Left renal pelvis (tissue), 4 donors: ENCODE measurements at places on chromosomes 6 and 20. TPM values are rescaled to one million over a fixed set of nuclear protein-coding genes. Genes with fewer than 3 reads are reported as not detected.

DNA sequence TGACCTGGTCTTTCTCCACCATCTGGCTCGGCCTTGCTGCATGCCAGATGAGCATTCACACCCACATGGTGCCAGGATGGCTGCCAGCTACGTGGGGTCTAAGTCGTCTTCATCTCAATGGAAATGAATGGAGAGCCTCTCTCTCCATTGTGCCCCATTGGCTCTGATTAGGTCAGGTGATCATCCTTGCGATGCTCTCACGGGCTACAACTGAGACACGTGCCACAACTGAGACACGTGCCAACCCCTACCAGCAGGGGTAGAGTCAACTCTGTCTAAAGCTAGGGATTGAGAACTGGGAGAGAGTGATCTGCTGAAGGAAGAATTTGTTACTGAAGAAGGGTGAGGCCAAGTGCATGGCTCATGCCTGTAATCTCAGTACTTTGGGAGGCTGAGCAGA, 67.3 kb upstream of the RALY start:
- no peak for DNase-seq

GRCh38 chr6:49923826-49924225, 40.1 kb downstream of the DEFB114 start:
- no peak for DNase-seq

Gene KCNK16
- polyA plus RNA-seq = not detected

DNA sequence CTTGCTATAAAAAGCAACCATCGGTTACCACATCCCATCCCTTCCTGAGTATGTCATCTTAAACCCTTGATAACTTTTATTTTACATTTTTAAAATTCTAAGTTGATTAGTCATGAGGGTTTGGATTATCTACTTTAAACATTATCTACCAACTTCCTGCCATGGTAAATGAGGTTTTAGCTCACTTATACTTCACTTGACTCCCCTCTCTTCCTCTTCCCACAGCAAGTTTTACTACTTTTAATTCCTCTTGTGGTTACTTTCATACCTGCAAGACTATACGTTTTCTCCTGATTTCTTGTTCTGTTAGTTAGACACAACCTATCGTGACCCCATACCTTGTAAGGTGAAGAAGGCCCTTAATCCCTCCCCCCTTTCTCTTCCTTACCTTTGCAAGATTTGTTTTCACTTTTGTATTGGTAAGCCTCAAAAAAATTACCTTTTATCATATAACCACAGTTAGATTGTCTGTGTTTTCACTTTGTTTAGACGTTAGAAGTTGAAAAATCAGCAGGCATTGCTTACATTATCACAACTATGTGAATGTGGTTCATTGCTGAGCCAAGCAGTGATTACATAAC, 60.1 kb upstream of the OGFRL1 start:
- DNase-seq = no peak

DNA sequence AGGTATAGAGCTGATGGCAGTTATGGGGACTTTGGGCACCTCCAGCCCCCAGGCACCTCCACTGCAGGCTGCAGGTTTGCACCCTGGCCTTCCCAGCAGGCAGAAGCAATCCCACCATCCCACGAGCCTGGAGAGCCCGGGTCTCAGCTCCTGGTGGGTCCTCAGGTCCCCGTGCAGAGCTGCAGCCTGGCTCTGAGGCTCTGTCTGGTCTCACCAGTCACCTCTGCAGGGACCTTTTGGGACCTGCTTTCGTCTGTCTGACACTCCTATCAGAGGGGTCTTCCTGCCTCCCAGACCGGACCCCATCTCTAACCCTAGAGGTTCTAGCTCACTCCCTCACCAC, 41.9 kb downstream of the FGD2 start:
- DNase-seq = no peak

GRCh38 chr6:21265034-21265729, 328.4 kb upstream of the SOX4 start:
- DNase-seq = no peak

DNA sequence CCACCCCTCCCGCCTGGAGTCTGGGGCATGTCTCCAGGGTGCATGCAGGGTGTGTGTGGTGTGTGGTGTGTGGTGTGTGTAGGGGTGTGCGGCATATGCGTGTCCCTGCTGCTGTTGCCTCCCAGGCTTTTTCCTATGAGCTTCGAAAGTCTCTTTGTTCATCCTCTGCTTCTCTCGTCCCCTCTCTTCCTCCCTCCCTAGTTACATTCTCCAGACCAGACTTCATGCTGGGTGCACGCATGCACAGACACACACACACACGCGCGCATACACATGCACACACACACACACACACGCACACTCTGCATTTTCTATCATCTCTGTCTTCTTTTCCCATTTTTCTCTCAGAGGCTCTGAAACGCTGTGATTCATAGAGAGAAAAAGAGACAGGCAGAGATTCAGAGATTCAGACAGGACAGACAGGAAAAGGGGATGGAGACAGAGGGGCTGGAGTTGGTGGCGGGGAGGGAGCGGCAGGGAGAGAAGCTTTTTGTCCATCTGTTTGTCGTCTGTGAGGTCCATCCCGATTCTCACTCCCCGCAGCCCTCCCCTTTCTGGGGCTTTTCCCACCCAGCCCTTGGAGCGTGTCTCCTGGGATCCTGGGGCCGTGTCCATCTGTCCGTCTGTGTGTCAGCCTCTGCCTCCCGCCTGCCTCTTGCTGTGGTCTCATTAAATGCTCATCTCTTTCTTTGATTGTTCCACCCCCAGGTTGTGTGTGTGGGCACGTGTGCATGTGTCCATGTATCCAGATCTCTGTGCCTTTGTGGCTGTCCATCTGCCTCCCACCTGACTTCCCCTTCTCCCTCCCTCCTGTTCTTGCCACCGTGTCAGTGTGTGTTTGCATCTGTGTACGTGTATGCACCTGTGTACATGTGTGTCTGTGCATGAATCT, 62.6 kb downstream of the SRC start:
- DNase-seq = no peak

Gene ESR1
- polyA plus RNA-seq = 1.0 TPM

GRCh38 chr6:16837217-16837972, 76.1 kb upstream of the ATXN1 start:
- no peak for DNase-seq

DNA sequence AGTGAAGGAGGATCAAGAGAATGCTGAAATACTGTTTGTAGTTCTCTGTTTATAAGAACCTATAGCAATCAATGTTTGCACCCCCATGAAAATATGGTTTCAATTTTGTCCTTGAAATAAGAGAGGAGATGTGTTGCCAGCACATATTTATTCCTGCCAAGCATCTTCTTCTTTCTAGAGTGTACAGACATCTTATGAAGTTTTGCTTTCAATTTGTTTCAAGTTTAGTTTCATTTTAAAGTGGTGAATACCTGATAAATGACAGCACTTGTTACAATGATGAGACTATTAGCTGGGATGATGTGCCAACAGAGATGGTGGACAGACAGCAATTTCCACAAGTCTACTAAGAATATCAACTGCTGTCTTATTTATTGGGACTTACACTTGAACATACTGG, 39.2 kb upstream of the CENPW start:
- DNase-seq = no peak

Gene OR2B6
- polyA plus RNA-seq = 0.32 TPM

DNA sequence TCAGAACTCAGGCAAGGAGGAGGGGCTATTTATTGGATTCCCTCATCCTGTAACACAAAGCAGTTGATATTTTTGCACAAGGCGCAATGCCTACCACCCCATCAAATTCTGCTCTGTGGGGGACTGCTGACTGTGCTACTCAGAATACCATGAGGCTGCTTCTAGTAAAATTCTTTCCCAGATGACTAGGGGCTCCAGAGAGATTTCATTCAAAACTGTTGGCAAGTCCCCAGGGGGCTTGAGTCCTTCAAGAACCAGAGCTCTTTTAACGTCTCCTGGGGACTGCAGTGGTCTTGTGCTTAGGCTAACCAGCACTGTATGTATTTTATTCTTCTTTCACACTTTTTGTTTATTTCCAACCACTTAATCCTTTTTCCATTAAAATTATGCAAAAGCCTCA, 365.9 kb upstream of the AGPAT4 start:
- no peak for DNase-seq

Gene TBXT
- not detected for polyA plus RNA-seq

DNA sequence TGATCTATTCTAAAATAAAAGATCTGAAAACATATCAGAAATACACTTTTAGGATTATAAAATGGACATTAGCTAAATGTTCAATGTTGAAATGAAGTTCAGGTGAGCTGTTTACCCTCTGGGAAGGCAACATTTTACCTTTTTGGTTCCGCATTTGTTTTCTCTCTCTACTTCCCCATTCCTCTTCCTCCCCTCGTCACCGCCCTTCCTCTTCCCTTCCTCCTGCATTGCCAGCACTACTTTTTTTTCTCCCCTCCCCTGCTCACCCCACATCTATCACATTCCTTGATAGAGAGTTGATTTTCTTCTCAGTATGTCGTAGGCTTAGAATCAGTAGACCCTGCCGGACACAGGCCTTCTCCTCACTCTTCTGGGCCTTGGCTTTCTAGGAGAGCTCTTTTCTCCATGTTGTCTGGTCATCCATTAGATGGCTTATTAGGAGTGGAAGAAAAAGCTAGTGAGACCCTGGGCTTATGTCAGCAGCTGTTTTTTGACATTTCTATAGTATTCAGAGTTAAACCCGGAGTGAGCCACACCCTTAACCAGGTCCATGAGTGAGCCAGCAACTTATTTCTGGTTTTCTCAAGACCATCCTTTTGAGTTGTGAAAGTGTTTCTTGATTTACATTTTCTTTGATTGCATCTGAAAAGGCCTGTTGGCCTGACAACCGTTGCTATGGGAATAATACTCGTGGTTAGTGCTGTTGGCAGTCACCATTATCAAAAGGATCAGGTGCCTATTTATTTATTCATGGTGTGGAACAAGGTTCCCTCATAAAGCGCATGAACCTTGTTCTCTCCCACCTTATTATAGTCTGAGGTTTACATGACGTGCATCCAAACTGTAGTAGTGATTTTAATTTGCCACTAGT, 90.9 kb downstream of the DTD1 start:
- DNase-seq = no peak

DNA sequence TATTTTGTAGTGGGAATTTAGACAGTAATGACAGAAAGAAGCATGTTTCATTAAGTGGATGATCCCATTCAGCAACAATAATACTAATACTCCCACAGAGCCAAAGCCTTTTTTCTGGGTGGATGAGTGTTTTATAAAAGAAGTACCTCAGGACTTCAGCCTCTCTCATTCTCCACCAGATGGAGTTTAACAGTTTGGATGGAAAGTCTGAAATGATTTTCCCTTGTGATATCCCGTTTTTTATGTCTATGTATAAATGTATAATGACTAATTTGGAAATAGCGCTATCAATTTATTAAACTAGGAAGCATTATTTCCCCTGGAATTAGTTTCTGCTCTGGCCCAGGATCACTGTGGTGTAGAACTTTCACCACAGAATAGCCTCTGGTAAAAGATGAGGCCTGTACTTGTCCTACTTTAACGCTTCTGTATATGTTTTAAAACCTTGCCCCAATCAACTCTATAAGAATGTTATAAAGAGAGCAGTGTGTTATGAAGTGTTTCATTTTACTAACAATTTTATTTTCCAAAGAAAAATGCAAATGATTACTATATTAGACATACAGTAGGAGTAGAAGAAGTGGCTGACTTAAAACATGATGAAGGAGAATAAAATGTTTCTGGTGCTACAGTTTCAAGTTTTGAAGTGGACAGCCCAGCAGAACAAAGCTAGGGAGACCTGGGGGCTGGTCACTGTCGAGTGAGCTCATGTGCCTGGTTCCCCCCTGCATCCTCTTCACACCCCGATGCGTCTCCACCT, 135.6 kb downstream of the HIVEP1 start:
- DNase-seq = no peak

DNA sequence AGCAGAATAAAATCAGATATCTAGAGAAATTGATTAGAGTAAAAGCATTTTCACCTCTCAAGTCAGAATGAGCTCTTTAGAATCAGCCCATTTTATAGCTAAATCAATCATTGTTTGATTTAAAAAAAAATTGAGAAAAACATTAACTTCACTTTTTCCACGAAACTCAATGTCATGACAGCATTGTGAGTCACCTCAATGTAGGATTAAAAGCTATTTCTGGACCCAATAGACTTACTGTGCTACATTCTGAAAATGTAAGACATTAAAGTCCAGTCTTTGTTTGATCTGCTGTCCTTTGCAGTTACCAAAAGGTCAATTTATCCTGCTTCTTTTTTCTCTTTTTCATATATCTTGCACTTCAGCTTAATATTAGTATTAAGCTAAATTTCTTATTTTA, 519.4 kb upstream of the ZNF337 start:
- no peak for DNase-seq

GRCh38 chr6:149855741-149856140, 8.4 kb downstream of the LRP11 start:
- no peak for DNase-seq

DNA sequence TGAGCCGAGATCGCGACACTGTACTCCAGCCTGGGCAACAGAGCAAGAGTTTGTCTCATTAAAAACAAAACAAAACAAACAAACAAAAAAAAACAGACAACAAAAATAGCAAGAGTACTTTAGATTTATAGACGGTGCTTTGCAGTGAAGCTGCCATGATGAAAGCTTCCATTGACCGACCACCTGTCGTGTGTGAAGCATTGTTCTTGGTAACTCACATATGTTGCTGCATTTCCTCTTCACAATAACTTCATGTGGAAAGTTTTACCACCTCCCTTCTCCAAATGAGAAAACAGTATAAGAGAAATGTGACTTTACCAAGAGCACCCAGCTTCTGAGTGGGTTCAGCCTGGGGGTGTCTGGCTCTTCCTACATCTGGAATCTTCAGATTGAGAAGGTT, 56.4 kb upstream of the PTGIS start:
- no peak for DNase-seq

- DNase-seq = no peak
These were observed 22.6 kb downstream of the SNX9 start for GRCh38 chr6:157845493-157846259.

Gene SLC22A1
- polyA plus RNA-seq = 0.10 TPM

Gene ARHGAP40
- 0.53 TPM for polyA plus RNA-seq

Gene C6orf118
- 0.52 TPM for polyA plus RNA-seq

DNA sequence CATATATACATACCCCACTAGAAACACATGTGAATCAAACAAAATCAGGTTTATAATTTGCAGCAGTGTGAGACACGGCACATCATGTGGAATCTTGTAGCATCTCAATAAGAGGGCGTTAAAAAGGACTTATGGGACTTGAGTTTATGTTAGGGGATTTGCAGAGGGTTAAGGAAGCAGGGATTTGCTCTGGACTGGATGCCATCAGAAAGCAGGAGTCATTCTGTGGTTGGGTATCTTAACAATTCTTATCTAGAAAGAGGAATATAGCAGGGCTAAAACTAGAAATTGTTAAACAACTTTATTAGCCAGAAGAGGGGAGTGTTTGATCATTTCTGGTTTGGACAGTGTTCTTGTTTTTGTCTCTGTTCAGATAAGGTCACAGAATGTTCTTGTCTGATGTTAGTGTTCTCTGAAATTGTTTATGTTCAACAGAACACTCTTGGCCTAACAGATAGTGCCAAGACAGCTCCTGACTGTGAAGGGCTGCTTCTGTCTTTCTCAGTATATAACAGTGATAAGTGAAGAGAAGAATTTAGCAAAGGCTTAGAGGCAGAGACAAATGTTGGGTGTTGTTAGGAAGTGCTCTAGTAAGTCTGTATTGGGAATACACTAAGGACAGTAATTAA, 39.2 kb downstream of the LIN28B start:
- no peak for DNase-seq
